Breast epithelium (tissue), 4 donors: ENCODE measurements at places on chromosomes 13 and 19.

- no peak overlapping the region for H3K4me3 ChIP-seq
- H3K4me1 ChIP-seq = no peaks in the 10 kb centered on the region
- no peaks in the 10 kb centered on the region for H3K36me3 ChIP-seq
- H3K27ac ChIP-seq = no peak overlapping the region
Observed at GRCh38 chr19:2469102-2469914, 6.6 kb upstream of the GADD45B start.

GRCh38 chr13:62357887-62358645 is 942.4 kb upstream of the PCDH20 start:
- no peaks in the 10 kb centered on the region for H3K4me1 ChIP-seq
- H3K27me3 ChIP-seq = no peaks in the 10 kb centered on the region
- no peak overlapping the region for H3K4me3 ChIP-seq
- no peak for DNase-seq
- H3K36me3 ChIP-seq = no peaks in the 10 kb centered on the region

DNA sequence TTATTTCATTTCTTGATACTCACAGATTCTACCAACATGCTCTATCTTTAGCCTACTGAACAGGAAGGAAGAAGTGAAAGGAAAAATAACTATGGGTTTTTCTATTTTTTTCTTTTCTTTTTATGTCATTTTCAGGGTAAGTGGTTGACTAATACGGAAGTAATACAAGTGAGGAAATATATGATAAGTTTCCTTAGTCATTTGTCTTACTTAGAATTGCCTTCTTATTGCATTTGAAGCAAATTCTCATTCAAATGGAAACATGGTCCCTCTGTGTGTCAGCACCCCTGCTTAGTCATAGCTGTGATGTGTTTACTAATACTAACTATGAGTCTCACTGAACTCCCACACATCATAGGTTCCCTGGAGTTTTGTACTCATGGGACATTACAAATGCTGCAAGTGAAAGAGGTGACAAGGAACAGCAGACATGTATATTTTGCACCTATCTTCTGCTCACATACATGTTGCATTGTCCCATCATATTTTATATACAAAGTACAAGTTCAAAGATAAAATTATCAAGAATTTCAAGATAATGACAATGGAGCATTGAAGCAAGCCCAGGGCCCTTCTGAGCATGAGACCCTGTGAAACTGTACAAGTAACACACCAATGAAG is 60.1 kb downstream of the DCT start:
- no peak overlapping the region for H3K27ac ChIP-seq
- H3K27me3 ChIP-seq = no peaks in the 10 kb centered on the region
- H3K4me3 ChIP-seq = no peak overlapping the region

DNA sequence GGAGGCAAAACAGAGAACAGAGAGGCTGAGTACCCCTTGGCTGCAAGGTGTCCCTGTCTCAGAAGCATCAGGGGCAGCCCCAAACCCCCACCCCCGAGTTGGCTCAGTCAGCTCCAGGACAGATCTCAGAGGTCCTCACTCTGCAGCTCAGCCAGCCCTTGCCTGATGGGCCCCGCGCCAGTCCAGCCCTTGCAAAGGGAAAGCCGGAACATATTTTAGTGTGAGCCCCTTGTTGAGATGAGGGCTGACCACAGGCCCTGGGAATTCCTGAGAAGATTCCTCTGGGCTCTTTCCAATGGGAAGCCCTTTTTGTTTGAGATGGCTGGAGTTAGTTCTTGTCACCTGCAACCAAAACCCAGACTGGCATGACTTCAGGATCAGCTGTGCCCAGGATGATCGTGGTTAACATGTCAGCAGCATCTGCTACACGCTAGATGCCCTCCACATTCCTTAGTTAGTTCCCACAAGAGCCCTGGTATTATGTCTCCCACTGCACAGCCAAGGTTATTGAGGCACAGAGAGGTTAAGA is 33.9 kb upstream of the CCNE1 start:
- H3K27me3 ChIP-seq = no peaks in the 10 kb centered on the region
- H3K36me3 ChIP-seq = no peaks in the 10 kb centered on the region
- H3K4me1 ChIP-seq = no peaks in the 10 kb centered on the region
- no peak for DNase-seq

- peak overlapping the region; percentile 66 for H3K27ac ChIP-seq
- H3K36me3 ChIP-seq = no peaks in the 10 kb centered on the region
- DNase-seq = peak; percentile 72
- H3K27me3 ChIP-seq = no peaks in the 10 kb centered on the region
Observed at GRCh38 chr13:29573190-29573589, 22.3 kb downstream of the SLC7A1 start.

DNA sequence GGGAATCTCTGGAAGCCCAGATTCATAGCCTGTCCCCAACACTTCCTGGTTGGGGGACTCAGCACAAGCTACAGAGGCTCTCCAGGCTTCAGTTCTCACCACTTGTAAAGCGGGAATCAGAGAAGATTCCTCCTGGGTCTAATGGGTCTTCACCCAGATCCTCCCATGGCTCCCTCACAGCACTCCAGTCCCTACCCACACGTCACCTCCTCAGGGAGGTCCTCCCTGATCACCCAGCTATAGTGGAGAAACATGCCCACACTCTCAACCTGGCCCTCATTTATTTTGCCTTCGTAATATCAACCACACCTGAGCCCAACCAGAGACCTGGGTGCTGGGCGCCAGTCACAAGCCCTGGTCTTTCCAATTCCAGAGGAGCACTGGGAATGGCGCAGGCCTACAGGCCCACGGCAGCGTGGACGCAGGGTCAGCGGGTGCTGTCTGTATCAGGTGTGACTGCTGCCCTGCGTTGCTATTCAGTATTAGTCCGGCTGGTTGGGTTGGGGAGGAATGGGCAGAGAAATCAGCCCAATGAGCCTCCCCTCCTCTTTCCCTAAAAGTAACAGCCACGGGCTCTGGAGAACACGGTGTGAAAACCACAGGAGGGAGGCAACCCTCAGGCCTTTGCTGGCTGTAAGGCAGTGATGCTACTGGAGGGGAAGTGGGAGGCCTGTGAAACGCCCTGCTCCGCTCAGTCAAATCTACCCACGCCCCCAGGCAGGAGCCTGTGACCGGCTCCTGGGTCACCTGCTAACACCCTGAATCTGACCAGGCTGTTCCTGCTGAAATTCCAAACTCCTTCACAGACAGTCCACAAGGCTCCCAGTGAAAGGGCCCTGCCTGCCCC is 5.2 kb downstream of the AKT2 start:
- no peaks in the 10 kb centered on the region for H3K27me3 ChIP-seq
- H3K4me1 ChIP-seq = peaks cover 9% of the 10 kb centered on the region
- H3K27ac ChIP-seq = peak overlapping the region; percentile 11
- no peak for DNase-seq
- peak overlapping the region; percentile 27 for H3K4me3 ChIP-seq
- H3K36me3 ChIP-seq = no peaks in the 10 kb centered on the region

DNA sequence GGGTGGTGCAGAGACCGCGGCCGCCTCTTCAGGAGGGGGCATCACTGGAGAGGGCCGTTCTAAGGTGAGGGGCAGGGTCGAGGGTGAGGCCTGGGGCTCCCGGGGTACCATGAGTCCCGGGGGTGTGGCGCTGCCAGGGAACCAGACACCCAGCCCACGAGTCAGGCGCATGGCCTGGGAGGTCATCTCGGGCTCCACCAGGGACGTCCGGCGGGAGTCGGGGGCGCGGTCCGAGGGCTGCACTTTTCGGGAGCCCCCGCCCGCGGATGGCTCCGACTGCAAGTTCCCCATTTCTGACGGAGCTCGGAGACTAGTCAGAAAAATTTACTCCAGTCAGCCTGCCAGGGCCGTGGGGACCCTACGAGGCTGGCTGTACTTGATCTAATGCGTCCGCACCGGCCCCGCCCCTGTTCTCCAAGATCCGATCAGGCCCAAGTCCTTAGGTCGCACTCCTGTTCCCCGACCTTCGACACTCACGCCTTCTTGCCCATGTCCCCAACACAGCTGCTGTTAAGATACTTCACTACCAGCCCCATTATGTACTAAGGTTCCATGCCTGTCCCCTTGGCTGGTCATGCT is 774 bp downstream of the GGN start:
- peak overlapping the region; percentile 64 for H3K4me3 ChIP-seq
- H3K4me1 ChIP-seq = no peaks in the 10 kb centered on the region
- H3K27ac ChIP-seq = peak overlapping the region; percentile 88
- no peaks in the 10 kb centered on the region for H3K36me3 ChIP-seq

GRCh38 chr13:44022196-44022595 is 142.5 kb downstream of the LACC1 start:
- H3K27me3 ChIP-seq = no peaks in the 10 kb centered on the region
- H3K36me3 ChIP-seq = no peaks in the 10 kb centered on the region
- H3K4me3 ChIP-seq = no peak overlapping the region
- H3K27ac ChIP-seq = peak overlapping the region; percentile 66
- no peak for DNase-seq

- H3K4me3 ChIP-seq = no peak overlapping the region
- no peaks in the 10 kb centered on the region for H3K36me3 ChIP-seq
- peaks cover 25% of the 10 kb centered on the region for H3K4me1 ChIP-seq
- peak overlapping the region; percentile 72 for H3K27ac ChIP-seq
Observed at GRCh38 chr19:13887018-13887436, 10.1 kb downstream of the NANOS3 start.

GRCh38 chr13:100530671-100531213 is 57.8 kb downstream of the GGACT start:
- peak; percentile 45 for DNase-seq
- peak overlapping the region; percentile 74 for H3K27ac ChIP-seq
- H3K4me1 ChIP-seq = no peaks in the 10 kb centered on the region
- H3K36me3 ChIP-seq = no peaks in the 10 kb centered on the region
- no peaks in the 10 kb centered on the region for H3K27me3 ChIP-seq

GRCh38 chr19:19094513-19094912 is 30.7 kb downstream of the SLC25A42 start:
- H3K4me3 ChIP-seq = no peak overlapping the region
- no peaks in the 10 kb centered on the region for H3K27me3 ChIP-seq
- no peak overlapping the region for H3K27ac ChIP-seq
- DNase-seq = no peak

DNA sequence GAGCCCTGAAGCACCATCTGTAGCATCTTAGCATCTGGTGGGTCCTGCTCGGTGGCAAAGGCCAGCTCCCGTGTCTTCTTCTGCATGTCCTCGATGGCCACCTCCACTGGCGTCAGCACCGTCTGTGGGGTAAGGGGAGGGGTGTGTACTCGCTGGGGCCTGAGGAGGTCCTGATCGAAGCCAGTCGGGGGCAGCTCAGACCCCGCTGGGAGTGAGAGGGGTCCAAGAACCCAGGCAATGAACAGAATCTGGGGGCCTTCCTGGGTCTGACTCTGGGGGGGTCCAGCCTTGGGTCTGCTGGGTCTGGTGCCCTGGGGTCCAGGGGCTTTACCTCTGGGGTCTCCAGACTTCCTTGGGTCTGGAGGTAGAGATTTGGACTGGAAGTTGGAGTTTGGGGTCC is 3.6 kb upstream of the KANK2 start:
- H3K27ac ChIP-seq = peak overlapping the region; percentile 19
- H3K27me3 ChIP-seq = no peaks in the 10 kb centered on the region
- DNase-seq = no peak
- no peak overlapping the region for H3K4me3 ChIP-seq
- H3K36me3 ChIP-seq = no peaks in the 10 kb centered on the region
- no peaks in the 10 kb centered on the region for H3K4me1 ChIP-seq

GRCh38 chr13:27133889-27134288 is 37.7 kb downstream of the USP12 start:
- no peak overlapping the region for H3K4me3 ChIP-seq
- no peaks in the 10 kb centered on the region for H3K27me3 ChIP-seq
- H3K4me1 ChIP-seq = no peaks in the 10 kb centered on the region
- no peaks in the 10 kb centered on the region for H3K36me3 ChIP-seq

GRCh38 chr13:73261739-73262216 is 203.0 kb downstream of the KLF5 start:
- H3K27me3 ChIP-seq = no peaks in the 10 kb centered on the region
- H3K36me3 ChIP-seq = no peaks in the 10 kb centered on the region
- H3K4me3 ChIP-seq = no peak overlapping the region
- no peak for DNase-seq
- no peaks in the 10 kb centered on the region for H3K4me1 ChIP-seq
- H3K27ac ChIP-seq = no peak overlapping the region

- no peak for DNase-seq
- no peak overlapping the region for H3K4me3 ChIP-seq
- no peak overlapping the region for H3K27ac ChIP-seq
- no peaks in the 10 kb centered on the region for H3K36me3 ChIP-seq
Observed at GRCh38 chr19:3270902-3271301, 46.4 kb downstream of the CELF5 start.

- no peaks in the 10 kb centered on the region for H3K36me3 ChIP-seq
- H3K4me1 ChIP-seq = no peaks in the 10 kb centered on the region
- DNase-seq = no peak
- H3K27ac ChIP-seq = no peak overlapping the region
- no peak overlapping the region for H3K4me3 ChIP-seq
Observed at GRCh38 chr13:112702986-112703379, 13.1 kb downstream of the ATP11A start.

DNA sequence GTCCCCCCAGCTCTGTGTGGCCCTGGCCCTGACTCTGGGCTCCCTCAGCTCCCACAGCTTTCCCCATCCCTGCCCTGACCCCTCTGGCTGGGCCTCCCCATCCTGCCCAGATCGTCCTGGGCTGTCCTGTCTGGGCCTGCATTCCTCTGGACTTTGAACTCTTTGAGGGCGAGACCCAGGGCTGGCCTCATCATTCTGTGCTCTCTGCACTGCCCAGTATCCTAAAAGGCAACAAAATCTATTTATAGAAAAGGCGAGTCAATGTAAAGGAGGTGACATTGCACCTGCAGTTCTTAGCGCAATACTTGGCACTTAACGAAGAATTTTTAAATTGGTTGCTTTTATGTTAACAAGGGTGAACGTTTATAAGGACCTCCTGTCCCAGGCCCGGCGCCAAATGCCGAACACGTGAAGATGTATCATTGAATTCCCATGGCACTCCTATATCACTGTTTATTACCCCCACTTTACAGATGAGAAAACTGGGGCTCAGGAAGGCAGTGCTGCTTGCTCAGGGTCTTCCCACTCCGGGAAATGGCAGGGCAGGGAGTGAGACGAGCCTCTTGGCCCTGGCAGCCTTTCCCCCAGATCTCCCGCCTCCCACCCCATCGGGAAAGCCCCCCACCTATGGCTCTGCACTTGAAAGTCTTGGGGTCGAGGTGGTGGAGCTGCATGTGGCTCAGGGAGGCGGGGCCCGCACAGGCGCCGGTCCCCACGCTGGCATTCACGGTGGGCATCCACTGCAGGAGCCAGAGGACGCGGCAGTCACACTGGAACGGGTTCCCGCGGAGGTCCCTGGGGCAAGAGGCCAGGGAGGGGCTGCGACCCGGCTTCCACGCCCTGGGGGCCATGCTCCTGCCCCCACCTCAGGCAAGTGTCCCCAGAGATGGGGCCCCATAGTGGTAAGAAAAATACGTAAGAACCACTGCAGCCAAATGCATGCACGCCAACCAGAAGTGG is 3.8 kb downstream of the LGI4 start:
- no peak for DNase-seq
- peaks cover 5% of the 10 kb centered on the region for H3K4me1 ChIP-seq
- H3K27me3 ChIP-seq = no peaks in the 10 kb centered on the region
- no peaks in the 10 kb centered on the region for H3K36me3 ChIP-seq
- H3K27ac ChIP-seq = peak overlapping the region; percentile 25

GRCh38 chr13:57409121-57409520 is 222.4 kb upstream of the PCDH17 start:
- no peak overlapping the region for H3K4me3 ChIP-seq
- no peak for DNase-seq
- H3K36me3 ChIP-seq = no peaks in the 10 kb centered on the region
- no peak overlapping the region for H3K27ac ChIP-seq
- no peaks in the 10 kb centered on the region for H3K4me1 ChIP-seq
- no peaks in the 10 kb centered on the region for H3K27me3 ChIP-seq

- H3K4me3 ChIP-seq = no peak overlapping the region
- H3K4me1 ChIP-seq = no peaks in the 10 kb centered on the region
- no peak overlapping the region for H3K27ac ChIP-seq
- no peaks in the 10 kb centered on the region for H3K36me3 ChIP-seq
Observed at GRCh38 chr13:108929532-108930206, 300.3 kb downstream of the MYO16 start.
